Fibroblast of skin of scalp (primary cell): ENCODE measurements at places on chromosomes 2 and 18.

DNA sequence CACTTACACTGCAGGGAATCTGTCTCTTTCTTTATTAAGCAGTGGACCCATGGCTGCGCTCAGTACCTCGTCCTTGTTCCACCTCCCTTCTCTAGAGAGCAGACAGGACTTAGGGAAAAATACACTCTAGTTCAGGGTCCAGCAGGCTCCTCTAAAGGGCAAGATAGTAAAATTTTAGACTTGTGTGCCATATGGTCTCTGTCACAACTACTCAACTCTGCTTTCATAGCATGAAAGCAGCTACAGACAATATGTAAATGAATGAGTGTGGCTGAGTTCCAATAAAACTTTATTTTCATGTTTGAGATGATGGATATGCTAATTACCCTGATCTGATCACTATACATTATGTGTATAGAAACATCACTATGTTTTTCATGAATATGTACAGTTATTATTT, 163.1 kb downstream of the BABAM2 start:
- no peak for DNase-seq

DNA sequence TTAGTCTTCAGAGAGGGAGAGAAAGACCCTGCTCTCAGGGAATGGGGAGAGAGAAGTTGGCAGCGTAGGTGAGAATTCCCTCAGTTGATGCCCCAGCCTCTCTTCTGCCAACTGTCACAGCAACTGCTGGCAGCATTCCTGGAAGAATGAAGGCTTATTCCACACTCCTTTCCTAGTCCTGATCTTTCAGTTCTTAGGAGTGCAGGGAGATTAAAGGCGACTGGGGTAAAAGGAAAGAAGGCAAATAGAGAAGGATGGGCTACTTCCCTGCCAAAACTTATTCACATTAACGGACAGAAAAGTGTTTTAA, 65.9 kb upstream of the ACAA2 start:
- DNase-seq = no peak

GRCh38 chr2:217804791-217805667, 197.8 kb downstream of the TNS1 start:
- DNase-seq = no peak

DNA sequence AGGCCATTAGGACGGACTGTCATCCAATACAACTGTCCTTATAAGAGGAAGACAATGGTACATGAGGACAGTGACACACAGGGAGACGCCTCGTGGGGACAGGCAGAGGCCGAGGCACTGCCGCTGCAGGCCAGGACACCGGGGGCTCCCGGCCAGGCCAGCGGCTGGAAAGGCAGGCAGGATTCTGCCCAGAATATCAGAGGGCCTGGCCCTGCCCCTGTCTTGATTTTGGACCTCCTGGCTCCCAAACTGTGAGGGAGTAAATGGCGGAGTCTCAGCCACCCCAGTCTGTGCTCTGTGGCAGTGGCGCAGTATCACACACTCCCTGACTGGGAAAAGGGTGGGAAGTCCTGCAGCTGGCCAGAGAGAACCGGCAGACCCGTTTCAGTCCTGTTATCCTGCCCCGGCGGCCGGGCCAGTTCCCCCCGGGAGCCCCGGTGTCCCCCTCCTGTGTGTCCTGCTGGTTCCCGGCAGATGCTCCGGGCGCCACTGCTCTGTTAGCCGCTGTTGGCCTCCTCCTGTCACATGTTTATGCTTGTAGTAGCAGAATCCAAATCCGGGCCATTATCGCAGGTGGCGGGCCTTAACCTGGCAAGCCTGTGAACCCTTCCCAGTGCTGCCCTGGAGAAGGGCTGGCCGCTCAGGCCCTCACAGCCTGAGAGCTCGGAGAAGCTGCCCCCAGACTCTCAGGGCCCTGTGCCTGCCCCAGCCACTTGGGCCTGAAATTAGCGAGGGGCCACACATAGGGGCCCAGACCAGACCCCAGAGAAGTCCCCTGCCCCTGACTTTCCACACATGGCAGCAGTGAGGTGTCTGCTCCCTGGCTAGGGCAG, 31.4 kb upstream of the TAF1B start:
- no peak for DNase-seq

DNA sequence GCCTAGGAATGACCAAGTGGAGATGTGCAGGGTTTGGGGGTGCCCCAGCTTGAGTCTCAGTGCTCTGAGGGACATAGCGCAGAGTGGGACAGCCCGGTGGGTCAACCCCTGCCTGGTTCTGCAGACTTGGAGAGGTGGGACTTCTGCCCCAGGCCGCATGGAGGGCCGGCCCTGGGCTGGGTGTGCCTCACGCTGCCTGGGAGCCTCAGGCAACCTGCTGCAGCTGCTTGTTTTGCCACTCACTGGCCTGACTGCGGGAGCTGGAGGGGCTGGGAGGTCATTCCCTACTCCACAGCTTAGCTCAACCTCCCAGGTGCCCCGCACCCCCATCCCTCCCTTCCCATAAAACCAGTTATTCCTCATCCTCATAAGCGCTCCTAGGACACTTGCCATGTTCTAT, 33.1 kb downstream of the ODC1 start:
- no peak for DNase-seq

GRCh38 chr2:121171625-121172119, 113.3 kb downstream of the TFCP2L1 start:
- DNase-seq = no peak

- DNase-seq = peak; percentile 50
These were observed 240.4 kb downstream of the MBD2 start for GRCh38 chr18:53984021-53984420.

DNA sequence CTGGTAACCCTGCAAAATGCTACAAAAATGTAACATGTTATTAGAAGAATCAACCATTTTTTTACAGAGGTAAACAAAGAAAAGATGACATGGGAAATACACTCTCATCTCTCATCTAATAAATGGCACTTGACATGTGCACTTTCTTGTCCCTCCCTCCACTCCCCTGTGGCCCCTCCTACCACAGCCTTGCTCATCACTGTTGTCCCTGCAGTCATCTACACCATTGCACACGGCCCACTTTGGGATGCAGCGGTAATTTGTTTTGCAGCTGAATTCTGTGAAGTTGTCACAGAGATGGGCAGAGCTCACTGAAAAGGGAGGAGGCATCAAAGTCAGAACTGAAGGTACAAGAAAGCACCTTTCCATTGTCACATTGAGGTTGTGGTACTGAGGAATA, 103.6 kb downstream of the DHRS9 start:
- no peak for DNase-seq

DNA sequence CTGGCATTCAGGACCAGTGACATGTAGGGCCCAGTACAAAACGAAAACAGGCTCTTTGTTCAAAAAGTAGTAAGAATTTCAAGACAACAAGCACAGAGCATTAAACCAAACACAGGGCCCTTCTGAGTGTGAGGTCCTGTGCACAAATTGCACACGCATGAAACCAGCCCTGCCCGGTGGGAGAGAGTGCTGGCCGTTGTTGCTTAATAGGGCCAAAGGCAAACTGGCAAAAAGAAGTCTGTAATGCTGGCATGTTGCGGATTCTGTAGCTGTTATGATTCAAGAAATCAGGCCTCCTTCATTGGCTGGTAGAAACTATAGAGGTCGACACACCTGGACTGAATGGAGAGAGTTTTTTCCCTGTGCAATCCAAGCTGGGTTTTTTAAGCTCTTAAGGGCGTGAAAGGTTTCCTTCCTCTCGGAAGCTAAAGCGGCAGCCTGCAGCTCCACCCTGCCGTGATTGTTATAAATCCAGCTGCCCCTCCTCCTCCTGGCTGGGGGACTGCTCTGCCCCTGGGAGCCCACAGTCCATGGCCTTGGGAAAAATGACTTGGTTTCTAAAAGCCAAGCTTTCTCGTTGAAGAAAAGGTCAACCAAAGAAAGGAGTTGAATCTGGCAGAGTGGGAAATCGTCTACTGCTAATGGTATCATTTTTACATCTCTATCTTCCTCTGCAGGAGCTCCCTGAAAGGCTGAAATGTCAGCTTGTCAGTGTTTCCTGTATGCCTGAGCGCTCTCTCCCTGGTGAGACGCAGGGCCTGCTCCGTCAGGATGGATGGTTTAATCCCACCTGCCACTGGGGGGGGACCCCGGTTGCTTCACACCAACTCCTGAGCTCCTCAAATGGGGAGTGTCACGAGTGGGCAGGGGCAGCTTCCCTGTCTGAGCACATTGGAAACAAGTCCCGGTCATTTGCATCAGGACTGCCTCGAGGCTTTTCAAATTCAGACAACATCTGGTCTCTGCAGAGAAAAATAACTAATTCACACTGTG, 143.6 kb downstream of the ALPK2 start:
- no peak for DNase-seq

GRCh38 chr2:117481608-117482007, 332.9 kb upstream of the DDX18 start:
- DNase-seq = no peak

- peak; percentile 70 for DNase-seq
These were observed 33.6 kb upstream of the RND3 start for GRCh38 chr2:150520887-150521664.

GRCh38 chr18:65544701-65545100, 206.1 kb upstream of the CDH7 start:
- DNase-seq = no peak

DNA sequence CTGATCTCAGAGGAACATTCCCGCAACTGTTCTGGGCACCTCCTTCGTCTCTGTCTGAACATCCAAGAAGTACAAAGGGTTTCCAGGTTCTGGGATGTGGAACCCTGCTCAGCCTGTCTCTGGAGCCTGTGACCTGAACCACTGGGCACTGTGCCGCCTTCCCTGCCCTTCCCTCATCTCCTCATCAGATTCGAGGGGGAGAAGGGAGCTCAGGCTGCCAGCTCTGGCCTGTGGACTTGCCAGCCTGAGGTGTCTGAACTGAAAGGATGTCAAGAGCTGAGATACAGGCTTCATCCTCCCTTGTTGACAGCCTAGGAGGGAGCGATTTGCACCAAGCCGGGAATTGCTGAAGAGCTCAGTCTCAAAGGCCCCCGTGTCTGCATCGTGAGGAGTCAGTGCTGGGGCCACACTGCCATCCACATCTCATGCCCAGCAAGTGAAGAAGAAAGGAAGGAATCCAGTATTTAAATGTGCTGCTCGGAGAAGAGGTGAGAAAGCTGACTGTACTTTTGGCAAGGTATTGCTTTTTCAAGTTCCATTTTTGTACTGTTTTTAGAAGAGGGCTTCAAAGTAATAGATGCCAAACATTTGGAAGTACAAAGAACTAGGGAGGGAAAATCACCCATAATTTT, 12.6 kb downstream of the NEU2 start:
- no peak for DNase-seq

DNA sequence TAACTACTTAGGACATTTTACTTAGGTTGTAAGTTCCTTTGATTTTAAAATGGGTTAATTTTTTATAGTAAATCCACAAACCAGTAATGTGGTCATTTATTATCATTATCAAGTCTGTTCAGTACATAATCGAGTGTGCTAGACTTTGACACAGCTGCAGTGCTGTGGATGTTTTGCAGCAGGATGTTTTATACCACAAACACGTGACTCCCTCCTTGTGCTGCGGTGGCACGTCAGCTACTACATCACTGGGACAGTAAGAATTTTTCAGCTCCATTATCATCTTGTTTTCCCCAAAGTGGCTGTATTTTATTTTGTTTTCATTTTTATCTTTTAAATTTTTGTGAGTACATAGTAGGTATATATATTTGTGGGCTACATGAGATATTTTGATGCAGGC, 70.0 kb downstream of the ATP9B start:
- DNase-seq = peak; percentile 5

GRCh38 chr2:144515696-144516410, 4.1 kb downstream of the ZEB2 start:
- DNase-seq = peak; percentile 78

- DNase-seq = peak; percentile 44
These were observed 15.1 kb downstream of the PLCD4 start for GRCh38 chr2:218622606-218623365.

DNA sequence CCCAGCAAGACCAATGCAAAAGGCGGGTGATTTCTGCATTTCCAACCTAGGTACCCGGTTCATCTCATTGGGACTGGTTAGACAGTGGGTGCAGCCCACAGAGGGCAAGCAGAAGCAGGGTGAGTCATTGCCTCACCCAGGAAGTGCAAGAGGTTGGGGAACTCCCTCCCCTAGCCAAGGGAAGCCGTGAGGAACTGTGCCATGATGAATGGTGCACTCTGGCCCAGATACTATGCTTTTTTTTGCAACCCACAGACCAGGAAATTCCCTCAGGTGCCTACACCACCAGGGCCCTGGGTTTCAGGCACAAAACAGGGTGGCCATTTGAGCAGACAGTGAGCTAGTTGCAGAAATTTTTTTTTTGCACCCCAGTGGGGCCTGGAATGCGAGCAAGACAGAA, 662.6 kb upstream of the ACVR2A start:
- no peak for DNase-seq

GRCh38 chr2:212549941-212550340, 11.3 kb upstream of the ERBB4 start:
- no peak for DNase-seq

GRCh38 chr2:143684551-143685320, 555.5 kb downstream of the ARHGAP15 start:
- DNase-seq = no peak

- no peak for DNase-seq
These were observed 39.1 kb downstream of the TMEM163 start for GRCh38 chr2:134679745-134680144.

GRCh38 chr18:59681521-59682004, 15.7 kb downstream of the CCBE1 start:
- no peak for DNase-seq

DNA sequence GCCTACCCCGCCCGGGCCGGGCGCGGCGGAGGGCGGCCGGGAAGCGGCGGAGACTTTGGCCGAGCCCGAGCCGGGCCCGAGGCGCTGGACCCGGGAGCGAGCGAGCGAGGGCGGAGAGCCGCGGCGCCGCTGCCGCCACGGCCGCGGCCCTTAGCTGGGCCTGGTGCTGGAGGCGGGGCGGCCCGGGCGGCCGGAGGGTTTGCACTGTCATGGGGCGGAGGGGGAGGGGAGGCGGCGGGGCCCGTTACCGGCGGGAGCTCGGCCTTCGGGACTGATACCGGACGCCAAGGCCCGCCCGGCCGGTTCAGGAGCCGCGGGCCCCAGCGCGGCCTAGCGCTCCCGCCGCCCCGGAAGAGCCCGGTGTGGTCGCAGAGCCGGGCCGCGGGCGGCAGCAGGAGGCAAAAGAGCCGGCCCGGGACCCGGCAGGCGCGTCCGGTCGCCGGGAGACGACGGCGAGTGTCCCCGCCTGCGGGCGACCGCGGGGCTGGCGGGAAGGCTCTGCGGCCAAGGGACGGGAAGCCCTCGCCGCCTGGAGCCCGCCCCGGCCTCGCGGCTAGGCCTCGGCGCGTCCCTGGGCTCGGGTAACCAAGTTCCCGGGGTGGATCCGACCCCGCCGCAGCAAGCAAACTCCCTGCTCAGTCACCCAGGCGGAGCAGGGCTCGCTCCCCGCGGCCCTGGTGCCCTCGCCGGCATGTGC, 697 bp downstream of the KCMF1 start:
- DNase-seq = peak; percentile 53

- DNase-seq = no peak
These were observed 18.7 kb downstream of the PLCD4 start for GRCh38 chr2:218626369-218626768.

DNA sequence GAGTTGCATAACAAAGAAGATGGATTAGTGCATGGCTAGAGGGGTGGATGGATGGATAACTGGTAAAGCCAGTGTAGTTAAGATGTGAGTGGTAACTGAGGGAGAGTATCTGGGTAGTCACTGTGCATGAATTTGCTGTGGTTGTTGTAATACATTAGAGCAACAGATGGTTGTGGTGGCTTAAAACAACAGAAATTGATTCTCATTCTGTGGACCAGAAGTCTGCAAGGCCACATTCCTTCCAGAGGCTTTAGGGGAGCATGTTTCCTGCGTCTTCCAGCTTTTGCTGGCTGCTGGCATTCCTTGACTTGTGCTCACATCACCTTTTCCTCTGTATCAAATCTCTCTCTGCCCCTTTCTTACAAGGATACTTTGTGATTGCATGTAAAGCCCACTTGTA, 155.4 kb downstream of the ASB1 start:
- DNase-seq = peak; percentile 68

- DNase-seq = peak; percentile 60
These were observed 200.6 kb downstream of the CTIF start for GRCh38 chr18:48739266-48740067.
